ENCODE measurements at places on chromosomes 11 and 22.

DNA sequence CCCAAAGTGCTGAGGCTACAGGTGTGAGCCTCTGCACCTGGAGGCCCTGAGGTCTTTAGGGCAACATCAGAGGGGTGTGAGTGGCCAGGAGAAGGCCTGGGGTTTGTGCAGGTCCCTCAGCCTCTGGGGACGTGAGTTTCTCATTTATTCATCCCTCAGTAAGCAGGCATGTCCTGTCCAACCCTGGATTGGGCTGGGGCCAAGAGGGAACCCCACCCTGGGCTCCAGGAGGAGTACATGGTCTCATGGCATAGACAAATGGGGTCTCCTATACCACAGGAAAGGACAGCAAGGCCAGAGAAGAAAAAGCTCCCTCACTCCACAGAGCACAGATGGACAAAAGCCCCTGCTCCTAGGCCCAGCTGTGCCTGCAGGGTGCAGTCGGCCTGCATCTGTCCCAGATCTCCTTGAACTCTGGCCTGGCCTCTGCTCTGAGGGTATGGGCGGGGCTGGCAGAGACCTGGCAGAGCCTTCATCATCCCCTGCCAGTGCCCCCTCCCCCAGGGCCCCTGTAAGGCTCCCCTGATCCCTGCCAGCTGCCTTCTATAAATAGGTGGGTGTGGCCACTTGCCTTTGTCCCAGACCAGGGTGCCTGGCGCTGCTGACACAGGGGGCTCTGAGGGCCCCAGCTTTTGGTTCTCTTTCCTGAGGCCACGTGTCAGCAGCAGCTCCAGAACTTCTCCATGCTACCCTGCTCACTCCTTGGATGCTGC, 34.6 kb downstream of the A4GALT start:
- DNase-seq, result no peak

DNA sequence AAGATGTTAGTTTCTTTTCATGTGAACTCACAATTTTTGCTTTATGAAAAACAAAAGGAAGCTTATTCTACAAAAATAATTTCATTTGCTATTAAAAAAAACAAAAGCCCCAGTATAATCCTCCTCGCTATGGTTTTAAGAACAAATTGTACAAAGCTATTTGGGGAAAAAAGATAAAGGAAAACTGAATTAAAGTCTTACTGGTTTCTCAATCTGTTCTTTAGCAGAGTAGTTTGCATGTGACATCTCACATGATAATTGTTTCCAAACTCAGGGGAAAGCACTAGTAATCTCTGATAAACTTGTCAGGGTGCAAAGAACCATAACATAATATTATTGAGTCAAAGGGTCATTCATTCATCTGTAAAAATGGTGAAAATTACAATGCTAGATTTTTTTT, 2.9 kb upstream of the DDI1 start:
- no peak for DNase-seq

- no peak for DNase-seq
Measured at GRCh38 chr11:85494396-85494795, 132.7 kb downstream of the DLG2 start.

GRCh38 chr11:92253945-92254344, 29.3 kb downstream of the FAT3 start:
- no peak for DNase-seq

DNA sequence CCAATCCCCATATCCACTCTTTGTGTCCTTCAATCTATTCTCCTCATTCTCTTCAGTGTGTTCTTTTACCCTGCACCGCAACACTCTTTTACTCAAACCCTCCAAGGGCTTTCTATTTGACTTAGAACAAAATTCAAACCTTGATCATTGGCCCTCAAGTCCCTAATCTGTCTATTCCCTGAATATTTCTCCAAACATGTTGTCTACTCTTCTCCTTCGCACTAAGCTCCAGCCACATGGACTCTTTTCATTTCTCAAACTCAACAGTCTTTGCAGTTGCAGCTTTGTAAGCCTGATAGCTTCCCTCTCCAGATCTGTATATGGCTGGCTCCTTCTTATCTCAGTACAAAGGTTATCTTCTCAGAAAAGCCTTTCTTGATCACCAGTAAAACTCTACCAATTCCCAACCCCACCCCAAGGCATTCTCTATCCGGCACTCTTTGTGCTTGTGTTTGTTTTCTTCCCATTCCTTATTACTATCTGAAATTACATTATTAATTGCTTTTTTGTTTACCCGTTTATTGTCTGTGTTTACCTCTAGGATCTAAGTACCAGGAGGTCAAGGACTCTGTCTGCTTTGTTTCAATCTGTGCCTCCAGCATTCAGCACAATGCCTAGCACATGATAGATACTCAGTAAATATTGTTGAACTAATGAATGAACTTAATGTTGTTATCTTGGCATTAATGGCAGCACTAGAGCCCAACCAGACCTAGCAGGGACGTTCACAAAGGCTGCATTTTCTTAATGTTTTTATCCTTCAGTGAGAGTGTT, 147.4 kb downstream of the BBOX1 start:
- DNase-seq, result no peak

DNA sequence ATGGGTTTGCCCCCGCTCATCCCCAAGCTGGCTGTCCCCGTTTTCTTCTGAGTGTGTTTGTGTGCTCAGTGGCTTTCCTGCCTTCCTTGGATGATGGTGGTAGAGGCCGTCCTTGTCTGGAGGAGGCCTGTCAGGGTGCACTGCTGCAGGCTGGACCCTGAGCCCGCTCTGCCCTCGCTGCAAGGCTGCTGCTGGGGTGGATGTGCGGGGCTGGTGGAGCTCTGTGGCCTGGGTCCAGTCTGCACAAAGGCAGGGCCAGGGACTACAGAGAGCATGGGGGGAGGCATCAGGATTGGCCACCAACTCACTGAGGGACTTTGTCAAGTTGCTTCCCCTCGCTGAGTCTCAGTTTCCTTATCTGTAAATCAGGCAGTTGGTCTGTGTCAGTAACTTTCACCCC, 275.0 kb downstream of the KIRREL3 start:
- DNase-seq, result no peak
